ENCODE measurements at places on chromosomes 1 and 21. TPM values are rescaled to one million over a fixed set of nuclear protein-coding genes. Genes with fewer than 3 reads are reported as not detected.

ITGB2 gene
- 9.6 TPM for polyA plus RNA-seq

GUCA2A gene
- polyA plus RNA-seq, result not detected

KRTAP13-2 gene
- polyA plus RNA-seq, result not detected

EPHA2 gene
- polyA plus RNA-seq, result 2.9 TPM

SYT6 gene
- not detected for polyA plus RNA-seq

CHI3L1 gene
- polyA plus RNA-seq, result 34.7 TPM

TMEM54 gene
- polyA plus RNA-seq, result 10.9 TPM

PDE9A gene
- polyA plus RNA-seq, result 1.9 TPM

UROD gene
- 110 TPM for polyA plus RNA-seq

CFHR1 gene
- polyA plus RNA-seq, result 507 TPM

ZNF684 gene
- 7.6 TPM for polyA plus RNA-seq

S100A8 gene
- polyA plus RNA-seq, result 43.4 TPM

CTBS gene
- 23.4 TPM for polyA plus RNA-seq

SPATA45 gene
- not detected for polyA plus RNA-seq

GFI1 gene
- polyA plus RNA-seq, result 0.43 TPM

PTGER3 gene
- 0.28 TPM for polyA plus RNA-seq

LHX4 gene
- 0.19 TPM for polyA plus RNA-seq

LMX1A gene
- not detected for polyA plus RNA-seq

PAQR6 gene
- 0.85 TPM for polyA plus RNA-seq

C1QA gene
- 243 TPM for polyA plus RNA-seq

POTED gene
- not detected for polyA plus RNA-seq

BCL10 gene
- polyA plus RNA-seq, result 3.1 TPM

PLA2G2F gene
- not detected for polyA plus RNA-seq

IFI44 gene
- 17.9 TPM for polyA plus RNA-seq

MEGF6 gene
- polyA plus RNA-seq, result 3.4 TPM

TEX35 gene
- not detected for polyA plus RNA-seq

NOTCH2NLA gene
- 6.3 TPM for polyA plus RNA-seq

MYOG gene
- not detected for polyA plus RNA-seq

AKT3 gene
- polyA plus RNA-seq, result 2.4 TPM

PRR9 gene
- polyA plus RNA-seq, result not detected

SLC44A3 gene
- 2.8 TPM for polyA plus RNA-seq

IQCC gene
- polyA plus RNA-seq, result 0.48 TPM

HNRNPCL2 gene
- polyA plus RNA-seq, result not detected

PTCH2 gene
- polyA plus RNA-seq, result 0.15 TPM

TLCD4 gene
- 24.9 TPM for polyA plus RNA-seq

TEX38 gene
- polyA plus RNA-seq, result not detected

CASZ1 gene
- polyA plus RNA-seq, result 1.0 TPM

ZSWIM5 gene
- 0.87 TPM for polyA plus RNA-seq

ARMH1 gene
- polyA plus RNA-seq, result 2.2 TPM

GBP2 gene
- polyA plus RNA-seq, result 17.9 TPM

ALX3 gene
- not detected for polyA plus RNA-seq

TMEM81 gene
- 0.81 TPM for polyA plus RNA-seq

EDN2 gene
- 0.10 TPM for polyA plus RNA-seq

RRP15 gene
- 2.4 TPM for polyA plus RNA-seq

TMCO4 gene
- 6.8 TPM for polyA plus RNA-seq

FCMR gene
- 2.2 TPM for polyA plus RNA-seq

NBPF11 gene
- 7.4 TPM for polyA plus RNA-seq

TNFRSF8 gene
- 0.11 TPM for polyA plus RNA-seq

COL9A2 gene
- 0.46 TPM for polyA plus RNA-seq

WDR77 gene
- polyA plus RNA-seq, result 25.3 TPM

Data from liver (tissue), 10 donors.